ENCODE measurements at places on chromosomes 11 and 22.

GRCh38 chr11:69151836-69152235 lies 3.9 kb upstream of the SMIM38 start:
- no peak for DNase-seq

- no peak for DNase-seq
These were observed 213.3 kb downstream of the CADM1 start for GRCh38 chr11:115290893-115291292.

- DNase-seq = no peak
These were observed 905.5 kb upstream of the RAG2 start for GRCh38 chr11:37503411-37504059.

DNA sequence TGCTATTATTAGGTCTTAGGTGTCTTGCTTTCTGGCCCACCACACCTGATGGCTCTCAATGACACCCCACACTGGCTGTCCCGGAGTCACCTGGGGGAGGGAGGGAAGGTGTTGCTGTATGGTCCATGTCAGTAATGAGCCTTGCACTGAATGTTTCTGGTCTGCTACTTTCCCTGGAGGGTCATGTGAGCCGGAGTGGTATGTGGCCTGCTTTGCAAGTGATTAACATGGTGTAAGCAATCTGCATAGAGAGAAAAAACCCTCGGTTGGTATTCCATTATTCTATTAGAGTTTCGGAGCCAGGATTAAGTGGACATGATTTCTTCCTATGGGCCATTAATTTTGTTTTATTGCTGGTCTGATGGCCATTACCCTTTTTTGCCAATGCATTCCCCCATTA lies 63.9 kb downstream of the PKNOX2 start:
- no peak for DNase-seq

DNA sequence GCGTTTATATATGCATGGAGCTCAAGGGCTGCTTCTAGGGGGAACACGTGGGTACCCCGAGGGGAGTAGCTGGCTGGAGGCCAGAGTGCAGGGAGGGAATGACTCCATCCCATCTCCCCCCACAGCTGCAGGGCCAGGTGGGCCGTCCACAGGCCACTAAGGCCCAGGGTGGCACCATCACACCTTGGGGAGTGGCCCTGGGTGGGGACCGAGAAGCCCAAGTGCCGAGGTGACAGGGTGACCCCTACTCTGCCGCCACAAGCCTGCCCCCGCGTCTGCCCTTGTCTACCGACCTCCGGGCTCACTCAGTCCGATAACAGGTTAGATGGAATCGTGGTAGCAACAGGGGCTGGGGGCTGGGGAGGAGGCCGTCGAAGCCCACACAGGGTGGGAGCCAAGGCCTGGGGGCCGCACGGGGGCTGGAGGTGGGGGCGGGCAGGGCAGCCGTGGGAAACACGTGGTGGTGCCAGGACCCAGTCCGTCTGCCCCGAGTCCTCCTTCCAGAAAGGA lies 125.7 kb downstream of the KCNQ1OT1 start:
- DNase-seq = no peak

GRCh38 chr11:99208813-99209212 lies 188.1 kb downstream of the CNTN5 start:
- no peak for DNase-seq

Measured in activated CD8-positive, alpha-beta memory T cell treated with anti-CD3 and anti-CD28 coated beads for 1 hour (primary cell).